ENCODE measurements at places on chromosomes 12 and 14. TPM values are rescaled to one million over a fixed set of nuclear protein-coding genes. Genes with fewer than 3 reads are reported as not detected.

Gene ACOT6
- 0.27 TPM for total RNA-seq

Gene JDP2
- 0.86 TPM for total RNA-seq

Gene IL22
- not detected for total RNA-seq

Gene DBX2
- total RNA-seq, result not detected

Gene PITPNM2
- 56.6 TPM for total RNA-seq

Gene PRMT5
- total RNA-seq, result 75.8 TPM

Gene ZC3H10
- 15.6 TPM for total RNA-seq

Gene FAM222A
- total RNA-seq, result 0.38 TPM

Gene CLEC7A
- not detected for total RNA-seq

Gene AQP2
- total RNA-seq, result not detected

Gene DEPDC4
- total RNA-seq, result 0.92 TPM

Gene RAB5B
- 109 TPM for total RNA-seq

Gene MYL6
- total RNA-seq, result 805 TPM

Gene HSP90B1
- 461 TPM for total RNA-seq

Gene EIF2S3B
- total RNA-seq, result 2.0 TPM

Gene C1QL4
- not detected for total RNA-seq

Gene GPR84
- total RNA-seq, result 3.9 TPM

Gene CABP1
- not detected for total RNA-seq

Gene AQP5
- not detected for total RNA-seq

Gene GCH1
- 23.2 TPM for total RNA-seq

Gene ESPL1
- 1.1 TPM for total RNA-seq

Gene TPPP2
- not detected for total RNA-seq

Gene TNFRSF1A
- total RNA-seq, result 94.0 TPM

Gene LRRC10
- not detected for total RNA-seq

Gene TBX3
- total RNA-seq, result not detected

Gene C12orf56
- not detected for total RNA-seq

Gene ANP32D
- total RNA-seq, result not detected

Gene SERPINA5
- not detected for total RNA-seq

Gene LRP1
- 119 TPM for total RNA-seq

Gene GRIP1
- total RNA-seq, result 6.2 TPM

Gene BIN2
- total RNA-seq, result 192 TPM

Gene RNASE7
- total RNA-seq, result not detected

Gene KCNC2
- not detected for total RNA-seq

All from naive thymus-derived CD4-positive, alpha-beta T cell (primary cell).